ENCODE measurements at places on chromosomes 2 and 18.

- DNase-seq = no peak
Measured at GRCh38 chr2:101328474-101329007, 20.0 kb upstream of the RNF149 start.

GRCh38 chr18:22307528-22307927 is 110.2 kb downstream of the CTAGE1 start:
- no peak for DNase-seq

- no peak for DNase-seq
Measured at GRCh38 chr2:30709516-30709915, 97.7 kb downstream of the CAPN13 start.

DNA sequence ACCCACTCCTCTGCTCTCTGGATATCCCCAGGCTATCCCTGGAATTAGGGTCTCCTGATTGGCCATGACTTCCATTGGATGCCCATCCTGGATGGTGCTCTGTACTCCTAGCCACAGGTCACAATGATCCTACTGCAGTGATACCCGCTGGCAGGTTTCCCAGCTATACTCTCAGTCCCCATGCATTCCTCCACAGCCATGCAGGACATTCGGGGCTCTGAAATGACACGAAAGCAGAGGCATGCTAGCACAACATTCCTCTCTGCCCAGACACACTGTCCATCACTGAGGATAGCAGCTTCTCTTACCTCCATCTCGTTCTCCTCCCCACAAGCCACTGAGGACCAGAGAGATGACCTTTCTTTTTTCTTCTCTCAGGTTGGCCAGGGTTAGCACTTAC is 51.7 kb upstream of the SPATS2L start:
- DNase-seq = no peak

DNA sequence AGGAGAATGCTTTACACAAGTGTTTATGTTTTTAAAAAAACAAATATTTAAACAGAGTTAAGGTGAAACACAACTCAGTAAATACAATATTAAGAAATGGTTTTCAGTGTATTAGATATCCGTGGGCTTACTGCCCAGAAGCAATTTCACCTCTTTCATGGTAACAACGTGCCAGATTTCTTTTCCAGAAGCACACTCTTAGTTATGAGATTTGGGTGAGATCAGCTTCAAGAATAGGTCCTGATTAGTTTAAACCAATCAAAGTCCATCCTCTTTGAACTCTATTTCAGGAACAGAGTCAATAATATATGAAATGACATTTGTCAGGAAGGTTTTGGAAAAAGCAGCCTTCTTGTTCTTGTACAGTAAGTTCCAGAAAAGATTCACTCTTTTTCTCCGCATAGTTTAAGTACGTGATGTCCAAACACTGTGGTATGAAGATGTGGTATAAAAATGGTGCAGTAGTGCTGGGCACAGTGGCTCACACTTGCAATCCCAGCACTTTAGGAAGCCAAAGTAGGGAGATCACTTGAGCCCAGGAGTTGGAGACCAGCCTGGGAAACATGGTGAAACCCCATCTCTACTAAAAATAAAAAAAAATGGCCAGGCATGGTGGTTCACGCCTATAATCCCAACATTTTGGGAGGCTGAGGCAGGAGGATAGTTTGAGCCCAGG is 14.7 kb downstream of the USP34 start:
- no peak for DNase-seq

- DNase-seq = no peak
Measured at GRCh38 chr18:8705961-8706790, 820 bp downstream of the MTCL1 start.

GRCh38 chr2:188892636-188893035 is 81.5 kb upstream of the COL3A1 start:
- no peak for DNase-seq

DNA sequence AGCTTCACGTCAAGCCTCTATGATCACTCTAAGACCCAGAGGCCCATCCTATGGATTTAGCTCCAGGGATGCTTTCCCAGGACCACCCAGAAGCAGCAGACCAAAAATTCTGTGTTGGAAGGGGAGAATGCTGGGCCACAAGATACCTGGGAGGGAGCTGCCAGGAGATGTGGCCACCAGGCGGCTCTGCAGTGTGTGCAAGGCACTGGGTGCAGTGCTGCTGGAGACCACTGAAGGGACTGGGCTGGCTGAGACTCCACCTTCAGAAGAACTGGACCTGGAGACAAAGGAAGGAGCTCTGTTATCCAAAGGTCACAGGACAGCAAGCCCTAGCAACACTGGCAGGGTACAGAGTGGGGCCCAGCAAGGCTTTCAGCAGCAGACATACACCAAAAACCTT is 34.0 kb downstream of the KANSL3 start:
- no peak for DNase-seq

- no peak for DNase-seq
Measured at GRCh38 chr18:12621742-12622306, 36.1 kb downstream of the SPIRE1 start.

GRCh38 chr2:70852824-70853223 is 17.2 kb upstream of the CD207 start:
- no peak for DNase-seq

GRCh38 chr2:189866296-189866695 is 82.0 kb downstream of the PMS1 start:
- DNase-seq = no peak

GRCh38 chr2:107263628-107264027 is 377.7 kb upstream of the ST6GAL2 start:
- DNase-seq = no peak

DNA sequence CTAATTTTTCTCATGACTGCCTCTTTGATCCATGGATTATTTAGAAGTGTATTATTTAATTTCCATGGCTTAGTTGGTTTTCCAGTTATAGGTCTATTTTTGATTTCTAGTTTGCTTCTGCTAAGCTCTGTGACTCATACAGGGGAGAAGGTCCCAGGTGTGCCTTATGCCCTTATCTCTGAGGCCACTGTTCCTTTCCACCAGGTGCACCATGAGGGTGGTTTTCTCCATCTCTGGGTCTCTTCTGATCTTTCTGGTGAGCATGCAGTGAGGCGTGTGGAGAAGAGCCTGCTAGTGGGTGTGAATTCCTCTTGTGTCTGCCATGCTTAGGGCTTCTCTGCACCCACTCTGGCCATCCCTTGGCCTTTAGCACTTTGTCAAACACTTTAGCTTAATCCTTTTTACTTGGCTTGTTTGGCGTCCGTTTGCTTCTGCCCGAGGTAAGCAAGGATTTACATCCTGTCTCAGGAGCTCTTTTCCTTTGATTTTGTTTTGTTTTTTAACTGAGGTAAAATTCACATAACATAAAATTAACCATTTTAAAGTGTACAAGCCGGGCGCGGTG is 129.8 kb upstream of the ARL4C start:
- DNase-seq = no peak

GRCh38 chr2:74332550-74333174 is 10.6 kb downstream of the SLC4A5 start:
- no peak for DNase-seq

DNA sequence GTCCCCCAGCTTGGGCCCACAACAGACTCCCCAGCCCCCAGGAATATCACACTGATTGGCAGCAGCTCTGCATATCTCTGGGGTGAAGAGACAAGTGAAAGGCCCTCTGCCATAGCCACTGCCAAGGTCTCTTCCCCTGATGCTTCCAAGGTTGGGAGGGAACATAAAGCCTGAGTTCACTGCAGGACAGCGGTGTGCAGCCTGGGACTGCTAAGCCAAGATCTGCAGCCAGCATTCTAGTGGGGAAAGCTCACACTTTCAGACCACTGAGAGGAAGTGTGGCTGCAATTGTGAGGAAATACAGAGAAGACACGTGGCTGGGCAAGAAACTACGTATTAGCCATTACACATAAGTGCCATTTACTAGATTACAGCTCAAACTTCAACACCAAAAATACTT is 100.7 kb downstream of the MAIP1 start:
- no peak for DNase-seq

- no peak for DNase-seq
Measured at GRCh38 chr2:238970553-238971081, 122.7 kb downstream of the TWIST2 start.

DNA sequence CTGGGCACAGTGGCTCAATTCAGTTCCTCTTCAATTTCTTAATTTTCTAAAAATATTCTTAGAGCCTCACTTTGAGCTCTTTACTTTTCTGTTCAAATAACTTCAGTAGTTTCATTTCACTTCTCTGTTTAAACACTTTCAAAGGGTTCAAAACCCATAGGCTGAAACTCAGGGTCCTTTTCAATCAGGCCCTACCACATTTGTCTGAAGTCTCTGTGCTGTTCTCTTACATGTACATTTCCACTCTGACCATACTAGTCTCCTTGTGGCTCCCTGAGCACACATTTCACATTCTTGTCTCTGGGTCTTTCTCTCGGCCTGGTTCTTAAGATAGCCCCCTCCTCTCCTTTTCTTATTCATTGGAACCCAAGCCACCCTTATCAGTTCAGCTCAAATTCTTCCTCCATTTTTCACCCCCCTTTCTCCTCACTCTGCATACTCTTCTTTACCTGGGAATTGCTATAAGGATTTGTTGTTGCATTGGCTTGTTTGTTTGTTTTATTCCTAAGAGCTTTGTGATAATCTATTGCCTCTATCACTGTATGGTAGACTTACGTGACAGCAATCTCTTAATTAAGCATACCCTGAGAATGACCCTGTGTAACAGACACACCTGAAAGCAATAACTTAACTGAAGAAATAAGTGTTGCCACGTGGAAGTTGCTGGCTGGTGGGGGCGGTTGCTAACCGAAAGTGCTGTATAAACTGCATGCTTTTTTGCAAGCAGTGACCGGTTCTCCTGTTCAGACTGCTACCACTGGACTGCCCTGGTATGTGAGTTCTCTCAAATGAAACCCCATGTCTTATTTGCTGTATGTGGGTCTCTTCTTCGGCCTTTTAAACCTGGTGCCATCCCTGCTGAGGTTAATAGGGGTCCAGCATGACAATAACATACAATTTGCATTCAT is 27.7 kb upstream of the ACADL start:
- no peak for DNase-seq

GRCh38 chr2:63186331-63186730 is 135.7 kb downstream of the OTX1 start:
- DNase-seq = no peak

GRCh38 chr2:185921048-185921756 is 182.6 kb downstream of the FSIP2 start:
- no peak for DNase-seq

GRCh38 chr2:170498619-170499018 is 216.5 kb upstream of the SP5 start:
- DNase-seq = no peak

DNA sequence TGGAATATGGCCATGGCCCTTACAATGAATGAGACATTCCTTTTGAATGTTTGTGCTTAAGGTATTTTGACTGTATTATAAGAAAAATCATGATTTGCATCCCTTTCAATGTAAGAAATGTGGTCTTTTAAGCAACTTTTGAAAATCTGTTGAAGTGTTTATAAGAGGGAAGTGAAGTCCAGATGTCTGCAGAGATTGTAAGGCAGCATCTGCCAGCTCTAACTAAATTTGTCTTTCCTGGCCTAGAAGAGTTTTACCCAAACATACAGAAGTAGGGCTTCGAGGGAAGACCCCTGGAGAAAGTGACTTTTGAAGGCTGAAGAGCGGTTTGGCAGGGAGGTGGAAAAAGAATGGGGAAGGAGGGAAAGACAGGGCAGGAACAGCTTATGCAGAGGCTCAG is 12.2 kb downstream of the EML6 start:
- no peak for DNase-seq

DNA sequence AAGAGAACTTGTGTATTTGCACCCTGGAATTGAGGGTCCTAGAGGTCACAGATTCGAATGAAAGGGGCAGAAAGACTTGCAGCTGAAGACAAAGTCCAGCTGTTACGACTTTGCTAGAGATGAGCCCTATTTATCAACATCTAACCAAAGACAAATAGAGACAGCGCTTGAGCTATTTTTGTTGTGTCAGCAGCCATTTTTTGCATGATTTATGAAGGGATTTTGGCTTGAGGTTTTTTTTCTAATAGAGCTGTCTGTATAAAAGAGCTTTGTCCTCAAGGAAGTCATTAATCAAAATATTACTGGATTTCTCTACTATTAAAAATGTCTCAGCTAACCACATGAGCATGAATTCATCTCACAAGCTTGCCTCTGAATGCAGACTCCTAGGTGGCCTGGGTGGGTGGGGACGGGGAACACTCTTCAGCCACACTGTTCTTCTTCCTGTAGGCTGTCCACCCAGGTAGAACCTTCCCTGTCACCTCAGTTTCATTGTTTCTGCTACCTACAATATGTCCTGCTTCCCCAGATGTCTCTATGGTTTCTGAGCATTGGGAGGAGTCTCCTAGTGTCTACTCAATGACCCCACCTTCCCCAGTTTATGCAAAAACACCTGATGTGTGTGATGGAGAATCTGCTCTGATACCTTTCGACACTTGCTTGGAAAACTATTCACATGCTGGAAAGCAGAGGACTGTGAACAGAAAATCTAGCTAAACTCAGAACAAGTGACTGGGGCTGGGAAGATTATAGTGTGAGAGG is 7.2 kb upstream of the CD226 start:
- DNase-seq = no peak

DNA sequence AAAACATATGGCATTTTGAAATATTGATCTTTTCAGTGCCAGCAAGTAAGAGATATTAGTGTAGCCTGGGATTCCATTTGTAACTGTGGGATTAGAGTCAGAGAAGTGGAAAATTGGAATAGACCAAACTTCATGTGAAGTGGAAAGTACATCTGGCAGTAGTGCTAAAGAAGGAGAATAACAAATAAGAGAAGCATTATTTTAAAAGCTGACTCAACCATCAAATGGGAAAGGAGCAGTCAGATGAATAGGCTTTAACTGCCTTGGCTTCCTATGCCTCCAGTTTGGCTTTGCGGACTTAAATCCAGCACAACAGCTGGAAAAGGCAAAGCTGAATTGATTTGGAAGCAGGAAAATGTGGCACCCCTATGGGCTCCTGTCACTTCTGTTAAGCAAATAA is 623.1 kb downstream of the TSN start:
- DNase-seq = no peak

- no peak for DNase-seq
Measured at GRCh38 chr2:108625186-108625827, 91.0 kb downstream of the LIMS1 start.

- no peak for DNase-seq
Measured at GRCh38 chr18:55903911-55904310, 315.9 kb upstream of the TCF4 start.

GRCh38 chr18:77366067-77366719 is 116.5 kb downstream of the GALR1 start:
- DNase-seq = peak; percentile 40

Measured in tibial nerve (tissue), 4 donors.